ENCODE measurements at places on chromosomes 7 and 10.

GRCh38 chr7:17706734-17707133 lies 233.6 kb downstream of the SNX13 start:
- peak; percentile 77 for DNase-seq

DNA sequence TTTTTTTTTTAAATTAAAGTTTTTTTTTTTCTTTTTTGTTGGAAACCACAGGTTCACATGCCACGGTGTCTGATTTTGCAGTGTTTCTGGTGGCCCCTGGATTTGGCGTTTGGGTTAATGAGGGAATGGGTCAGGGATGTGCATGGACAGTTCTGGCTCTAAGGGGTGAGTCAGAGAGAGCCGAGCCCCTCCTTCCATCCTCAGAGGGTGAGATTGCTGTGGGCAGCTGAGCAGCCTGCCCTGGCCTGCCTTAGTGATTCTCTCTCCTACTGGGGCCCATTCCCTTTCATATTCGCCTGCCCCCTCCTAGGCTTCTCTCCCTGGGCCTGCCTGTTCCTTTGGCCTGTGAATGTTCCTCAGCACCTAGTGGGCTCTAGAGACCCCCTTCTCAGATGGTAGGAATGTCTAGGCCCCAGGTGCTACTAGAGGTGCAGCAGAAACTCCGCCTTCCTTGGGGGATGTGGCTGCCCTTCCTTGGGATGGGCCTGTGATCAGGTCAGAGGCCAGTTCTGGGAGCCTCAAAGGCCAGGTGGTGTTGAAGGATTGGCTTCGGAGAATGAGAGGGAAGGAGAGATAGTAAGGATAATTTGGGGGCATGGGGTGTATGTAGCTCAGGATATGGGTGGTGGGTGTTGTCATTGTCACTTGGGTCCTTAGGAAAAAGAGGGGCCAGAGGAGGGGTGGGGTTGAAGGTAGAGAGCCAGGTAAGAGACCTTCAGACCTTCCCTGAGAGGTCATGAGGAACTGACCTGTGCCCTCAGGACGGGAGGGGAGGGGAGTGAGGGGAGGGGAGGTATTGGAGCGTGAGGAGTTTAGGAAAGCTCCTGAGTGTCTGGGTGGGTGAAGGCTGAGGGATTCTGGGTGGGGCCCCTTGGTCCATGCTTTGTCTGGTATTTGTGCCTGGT lies 19.8 kb downstream of the TSPAN14 start:
- no peak for DNase-seq

GRCh38 chr7:51220226-51220625 lies 96.4 kb downstream of the COBL start:
- DNase-seq, result no peak

GRCh38 chr7:76211216-76211615 lies 9.5 kb downstream of the SRRM3 start:
- DNase-seq, result no peak

DNA sequence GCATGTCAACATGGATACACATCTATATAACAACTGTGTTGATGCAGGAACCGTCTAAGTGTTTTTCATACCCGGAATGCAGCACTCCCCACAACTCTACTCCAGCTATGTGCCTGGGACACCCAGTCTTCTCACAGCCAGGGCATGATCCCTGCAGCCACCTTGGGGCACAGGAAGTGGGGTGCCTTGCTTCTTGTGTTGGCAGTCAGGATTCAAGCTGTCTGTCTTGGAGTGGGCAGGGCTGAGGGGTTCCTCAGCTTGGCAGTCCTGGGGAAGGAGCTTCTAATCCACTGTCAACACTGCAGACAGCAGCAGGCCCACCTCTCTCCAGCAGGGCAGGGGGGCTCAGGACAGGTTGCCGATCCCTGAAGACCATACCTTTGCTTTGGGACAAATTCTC lies 41.3 kb downstream of the DRGX start:
- DNase-seq, result no peak

DNA sequence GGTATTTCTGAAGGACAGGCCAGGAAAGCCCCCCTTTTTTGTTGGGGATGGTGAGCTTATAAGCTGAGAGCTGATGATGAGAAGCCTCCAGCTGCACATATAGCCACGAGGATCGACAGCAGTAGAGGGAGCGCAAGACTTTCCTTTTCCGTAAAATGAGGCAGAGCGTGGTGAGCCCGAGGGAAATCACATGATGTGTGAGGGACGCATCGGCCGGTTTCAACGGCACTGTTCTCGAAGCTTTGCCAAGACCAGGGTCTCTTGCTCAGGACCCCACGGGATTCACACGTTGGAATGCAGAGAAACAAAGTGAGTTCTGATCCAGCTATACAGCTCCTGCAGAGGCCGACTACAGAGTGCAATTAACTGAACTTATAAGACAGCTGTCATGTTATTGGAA lies 55.7 kb downstream of the ADAM12 start:
- DNase-seq, result no peak

GRCh38 chr7:43694399-43694748 lies 34.9 kb downstream of the COA1 start:
- no peak for DNase-seq

DNA sequence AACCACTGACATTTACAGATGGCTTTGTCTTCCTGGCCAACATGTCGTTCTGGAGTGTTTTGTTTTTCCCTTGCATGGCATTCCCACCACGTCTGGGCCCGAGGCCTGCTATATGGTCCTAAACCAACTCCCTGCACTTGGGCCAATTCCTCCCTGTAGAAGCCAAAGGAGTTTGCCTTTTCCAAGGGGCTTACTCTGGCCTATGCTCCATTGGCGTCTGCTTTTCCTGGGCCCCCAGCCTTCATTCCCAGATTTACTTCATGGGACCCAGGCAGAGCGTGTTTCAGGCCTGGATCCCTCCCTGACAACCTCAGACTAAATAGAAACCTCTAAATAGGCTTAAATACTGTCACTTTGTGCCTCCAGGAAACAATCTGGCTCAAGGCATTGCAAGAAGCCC lies 60.7 kb downstream of the MINDY4 start:
- DNase-seq, result no peak

GRCh38 chr7:146150153-146150552 lies 33.6 kb downstream of the CNTNAP2 start:
- no peak for DNase-seq

DNA sequence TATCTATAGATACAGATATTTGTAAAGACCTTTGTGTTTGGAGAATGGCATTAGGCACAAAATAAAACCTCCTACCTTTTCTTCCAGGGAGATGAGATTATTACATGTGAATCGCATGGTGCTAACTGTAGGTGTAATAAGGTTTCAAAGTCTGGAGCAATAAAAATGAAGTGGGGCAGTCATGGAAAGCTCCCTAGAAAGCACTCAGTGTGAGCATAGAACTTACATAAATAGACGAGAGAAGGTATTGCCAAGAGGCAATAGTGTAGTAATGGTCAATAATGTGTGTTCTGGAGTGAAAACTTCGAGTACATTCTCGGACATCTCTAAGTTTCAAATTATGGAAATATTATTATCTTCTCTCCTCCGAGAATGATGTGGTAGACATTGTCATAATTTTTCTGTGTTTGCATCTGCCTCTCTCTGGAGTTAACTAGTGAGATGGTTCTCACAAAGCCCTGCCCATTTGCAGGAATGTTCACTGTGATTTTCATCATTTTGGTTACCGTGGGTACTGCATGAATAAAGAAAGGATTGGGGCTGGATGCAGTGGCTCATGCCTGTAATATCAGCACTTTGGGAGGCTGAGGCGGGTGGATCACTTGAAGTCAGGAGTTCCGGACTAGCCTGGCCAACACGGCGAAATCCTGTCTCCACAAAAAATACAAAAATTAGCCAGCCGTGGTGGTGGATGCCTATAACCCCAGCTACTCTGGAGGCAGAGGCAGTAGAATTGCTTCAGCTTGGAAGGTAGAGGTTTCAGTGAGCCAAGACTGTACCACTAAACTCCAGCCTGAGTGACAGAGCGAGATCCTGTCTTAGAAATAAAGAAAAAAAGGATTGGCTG lies 10.6 kb downstream of the VIM start:
- DNase-seq, result no peak

DNA sequence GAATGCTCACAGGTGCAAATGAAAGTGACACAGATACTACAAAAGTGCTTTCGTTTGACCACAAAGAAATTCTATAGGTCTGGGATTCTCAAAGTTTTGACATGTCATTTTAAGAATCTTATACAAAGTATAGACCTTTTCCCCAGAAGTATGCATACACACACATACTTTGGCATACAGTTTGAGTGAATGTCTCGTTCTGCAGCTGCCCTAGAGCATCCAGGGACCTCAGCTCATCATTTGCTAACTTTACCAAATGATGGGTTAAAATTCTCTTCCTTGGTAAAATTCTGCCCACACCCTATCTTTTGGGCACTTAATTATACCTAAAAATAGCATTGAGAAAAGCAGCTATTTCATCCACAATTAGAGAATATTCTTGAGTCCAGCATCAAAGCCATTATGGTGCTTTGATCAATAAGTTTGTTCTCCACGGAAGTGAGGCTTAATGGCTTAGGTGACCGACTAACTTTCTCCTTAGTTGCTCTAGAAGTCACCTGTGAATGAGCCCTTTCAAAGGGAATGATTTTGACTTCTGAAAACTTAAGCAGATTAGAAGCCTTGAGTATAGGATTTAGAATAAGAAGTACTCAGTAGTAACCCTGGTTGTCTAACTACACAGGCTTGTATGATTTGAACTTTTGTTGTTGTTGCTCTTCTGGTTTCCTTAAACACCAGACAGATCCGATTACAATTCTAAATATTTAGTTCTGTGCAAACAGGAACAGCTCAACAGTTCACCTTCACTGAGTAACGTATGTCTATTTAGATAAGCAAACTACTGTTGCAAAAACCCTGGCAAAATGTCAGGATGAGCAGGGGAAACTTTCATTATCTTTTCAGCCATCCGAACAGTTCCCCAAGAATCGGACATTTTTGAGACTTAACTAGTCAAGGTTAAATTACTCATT lies 70.6 kb downstream of the CNNM2 start:
- no peak for DNase-seq

DNA sequence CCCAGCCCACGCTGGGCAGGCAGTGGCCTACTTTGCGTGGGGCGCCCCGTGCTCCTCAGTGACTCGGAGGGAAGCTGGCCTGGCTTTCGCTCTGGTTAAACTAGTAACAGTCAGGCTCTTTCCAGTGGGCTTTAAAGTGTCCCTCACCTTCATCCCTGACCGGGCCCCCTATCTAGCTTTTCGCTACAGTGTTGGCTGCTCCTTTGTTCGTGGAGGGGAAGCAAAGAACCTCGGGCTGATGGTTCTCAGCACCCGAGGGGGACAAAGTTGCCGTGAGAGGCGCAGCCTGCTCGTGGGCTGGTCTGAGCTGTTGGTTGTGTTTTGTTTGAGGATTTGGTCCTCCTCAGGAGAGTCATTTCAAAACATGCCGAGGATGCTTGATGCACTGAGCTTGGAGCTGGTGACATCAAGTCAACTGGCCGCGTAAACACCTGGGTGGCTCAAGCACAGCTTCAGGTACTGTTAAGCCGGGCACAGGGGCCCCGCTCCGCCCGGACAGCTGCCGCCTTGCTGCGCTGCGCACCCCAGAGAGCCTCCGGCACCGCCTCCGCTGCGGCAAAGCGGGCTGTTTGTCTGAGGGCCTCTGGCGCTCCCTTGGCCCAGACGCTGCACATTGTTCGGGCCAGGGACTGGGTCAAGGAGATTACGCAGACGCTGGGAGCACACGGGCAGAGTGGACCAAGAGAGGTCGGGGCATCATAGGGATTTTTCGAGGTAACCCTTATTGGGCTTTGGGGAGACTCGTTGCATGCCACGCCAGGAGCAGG lies 1.6 kb downstream of the DLX6 start:
- no peak for DNase-seq

- peak; percentile 56 for DNase-seq
Measured at GRCh38 chr10:1368842-1369171, 312.6 kb downstream of the WDR37 start.

DNA sequence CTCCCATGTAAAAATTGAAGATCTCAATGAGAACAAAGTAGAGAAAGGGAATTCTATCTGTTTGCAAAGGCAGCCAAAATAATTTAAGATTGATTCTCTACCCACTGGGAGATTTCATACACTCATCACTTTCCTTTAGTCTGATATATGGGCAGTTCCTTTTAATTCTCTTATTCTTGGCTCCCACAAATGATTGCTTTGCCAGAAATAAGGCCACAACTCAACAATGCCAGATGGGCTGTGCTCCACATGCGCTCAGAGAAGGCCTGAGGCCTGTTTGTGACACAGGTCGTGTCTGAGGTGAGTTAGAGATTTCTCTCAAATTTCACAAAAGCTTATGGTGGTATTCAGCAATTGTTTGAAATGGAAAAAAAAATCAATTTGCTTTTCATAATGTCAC lies 501.9 kb upstream of the SEMA3D start:
- DNase-seq, result no peak

DNA sequence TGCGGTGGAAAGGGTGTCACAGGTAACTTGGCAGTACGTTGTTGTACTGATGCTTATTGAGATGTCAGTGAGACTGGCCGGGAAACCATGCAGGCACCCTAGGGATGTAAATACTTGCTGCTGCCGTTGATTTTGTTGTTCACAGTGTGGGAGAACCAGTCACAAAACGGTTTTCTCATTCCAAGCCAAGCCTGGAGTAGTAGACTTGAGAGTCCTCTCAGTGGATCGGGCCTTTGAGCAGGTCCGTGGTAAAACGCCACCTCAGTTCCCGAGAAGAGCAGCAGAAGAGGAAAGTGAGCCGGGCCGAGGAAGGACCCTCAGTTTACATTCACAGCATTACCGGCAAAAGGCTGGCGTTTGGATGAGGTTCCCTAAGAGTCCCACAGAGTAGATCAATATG lies 1.1 kb downstream of the JAKMIP3 start:
- no peak for DNase-seq

DNA sequence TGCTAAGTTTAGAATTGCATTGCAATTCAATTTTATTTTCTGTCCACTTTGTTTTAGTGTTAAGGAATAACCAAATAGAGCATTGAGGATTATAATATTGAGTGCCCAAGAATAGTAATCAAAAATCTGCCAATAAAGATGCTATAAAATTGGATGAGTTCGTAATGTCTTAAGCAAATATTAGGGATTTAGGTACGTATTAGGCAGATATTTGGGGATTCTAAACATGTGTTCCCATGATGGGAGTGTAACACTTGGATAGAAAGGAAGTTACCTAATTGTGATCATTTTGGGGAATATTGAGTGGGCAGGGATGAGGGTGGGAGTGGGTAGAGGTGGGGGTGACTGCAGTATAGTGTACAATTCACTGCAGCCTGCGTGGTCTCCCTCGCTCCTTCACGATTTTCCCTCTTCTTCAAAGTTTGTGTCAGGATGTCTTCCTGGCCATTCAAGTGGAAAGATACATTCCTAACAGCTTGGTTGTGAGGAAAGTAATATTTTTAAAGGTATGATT lies 1.3 kb upstream of the PRKG1 start:
- no peak for DNase-seq

Data from HT-29 (cell line).